ENCODE measurements at places on chromosomes 6 and 20. TPM values are rescaled to one million over a fixed set of nuclear protein-coding genes. Genes with fewer than 3 reads are reported as not detected.

RAB44 gene
- 0.03 TPM for polyA plus RNA-seq

BEND6 gene
- 6.8 TPM for polyA plus RNA-seq

STXBP5 gene
- polyA plus RNA-seq, result 15.3 TPM

DNA sequence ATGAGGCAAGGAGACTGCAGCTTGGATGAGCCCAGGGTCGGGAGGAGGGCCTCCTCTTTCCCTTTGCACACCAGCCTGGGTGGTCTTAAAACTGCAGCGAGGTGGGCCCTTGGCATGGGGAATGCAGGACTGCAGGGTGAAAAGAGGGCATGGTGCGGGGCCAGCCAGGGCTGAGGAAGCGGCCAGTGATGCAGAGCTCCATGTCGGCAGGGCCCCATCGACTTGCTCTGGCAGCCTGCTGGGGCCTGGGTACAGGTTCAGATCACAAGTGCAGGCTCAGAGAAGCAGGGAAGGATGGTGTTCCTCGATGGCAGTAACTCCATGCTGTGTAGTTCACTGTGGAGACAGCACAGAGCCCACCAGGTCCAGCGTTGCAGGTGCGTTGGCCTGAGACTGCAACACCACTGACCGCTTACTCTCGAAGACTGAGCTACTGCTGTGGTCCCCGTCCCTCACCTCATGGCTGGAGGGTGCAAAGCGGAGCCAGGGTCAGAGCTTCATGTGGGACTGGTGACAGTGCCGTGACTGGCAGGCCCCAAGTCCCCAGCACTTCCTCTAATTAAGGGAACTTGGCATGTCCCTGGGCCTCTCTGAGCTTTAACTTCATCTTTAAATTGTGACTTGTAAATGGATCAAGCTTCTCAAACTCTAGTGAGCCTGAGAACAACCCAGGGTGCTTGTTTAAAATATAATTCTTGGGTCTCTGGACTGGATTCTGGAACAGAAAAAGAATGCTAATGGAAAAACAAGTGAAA, 223.2 kb downstream of the SYNDIG1 start:
- no peak for DNase-seq

GRCh38 chr6:14305624-14306023, 188.1 kb downstream of the CD83 start:
- DNase-seq, result no peak

Measured in right renal cortex interstitium (tissue), 3 donors.